GM12878 (cell line): ENCODE measurements at places on chromosomes 2 and 18. TPM values are rescaled to one million over a fixed set of nuclear protein-coding genes. Genes with fewer than 3 reads are reported as not detected.

GRCh38 chr2:42261518-42262195 is 92.5 kb downstream of the EML4 start:
- H3K4me1 ChIP-seq = peaks cover 5% of the 10 kb centered on the region; the same call in 1 of the 2 replicates
- no peaks in the 10 kb centered on the region for H3K36me3 ChIP-seq
- H3K27me3 ChIP-seq = no peaks in the 10 kb centered on the region

DNA sequence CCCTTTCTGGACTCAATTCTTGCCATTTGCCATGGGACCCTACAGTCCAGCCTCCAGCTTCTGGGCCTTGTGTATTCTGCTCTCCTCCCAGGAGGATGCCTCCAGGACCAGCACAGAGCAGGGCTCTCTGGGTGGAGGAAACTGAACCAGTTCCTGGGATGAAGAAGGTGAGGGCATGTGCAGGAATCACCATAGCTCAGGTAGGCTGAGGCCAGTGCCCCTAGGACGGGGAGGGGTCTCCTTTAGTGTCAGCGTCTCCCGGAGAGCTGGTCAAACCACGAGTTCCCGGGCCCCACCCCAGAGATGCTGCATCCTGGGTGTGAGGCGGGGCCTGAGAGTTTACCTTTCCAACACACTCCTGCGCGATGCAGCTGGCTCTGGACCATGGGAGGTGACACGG is 5.8 kb upstream of the PRELID3A start:
- H3K27ac ChIP-seq = no peak overlapping the region
- no peak overlapping the region for H3K4me3 ChIP-seq
- no peaks in the 10 kb centered on the region for H3K36me3 ChIP-seq

DNA sequence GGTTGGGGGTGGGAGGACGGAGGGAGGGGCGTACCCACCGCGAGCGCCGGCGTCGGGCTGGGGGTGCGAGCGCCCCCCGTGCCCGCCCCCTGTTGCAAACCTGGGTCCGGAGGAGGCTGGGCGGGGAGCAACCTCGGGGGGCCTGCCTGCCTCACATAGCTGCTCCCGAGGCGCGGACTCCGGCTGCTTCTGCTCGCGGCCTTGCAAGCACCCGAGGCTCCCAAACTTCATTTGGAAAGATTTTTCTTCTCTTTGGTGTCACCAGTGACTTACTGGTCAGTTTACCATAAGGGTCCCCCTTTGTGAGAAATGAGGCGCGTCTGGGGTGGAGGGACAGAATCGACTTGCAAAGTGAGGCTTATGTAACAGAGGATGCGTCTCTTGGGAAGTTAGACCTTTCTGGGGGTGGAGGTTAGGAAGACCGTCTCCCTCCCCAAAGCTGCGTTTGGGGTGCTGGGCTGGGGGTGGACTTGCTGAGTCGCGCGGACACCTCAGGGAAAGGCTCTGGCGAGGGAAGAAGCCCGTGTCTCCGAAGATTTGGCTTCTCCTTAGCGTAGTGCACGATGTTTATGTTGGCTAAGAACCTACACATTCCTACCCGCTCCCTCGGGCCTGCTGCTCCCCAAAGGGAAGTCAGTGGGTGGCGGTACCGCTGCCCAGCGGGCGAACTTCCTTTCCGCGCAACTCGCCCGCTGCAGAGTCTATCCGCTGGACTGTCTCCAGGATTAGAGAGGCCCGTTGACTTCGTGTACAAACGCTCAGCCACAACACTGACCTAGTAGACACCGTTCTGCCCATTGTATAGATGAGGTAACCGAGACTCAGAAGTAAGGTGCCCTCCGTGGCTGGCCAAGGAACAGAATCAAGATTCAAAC is 559 bp downstream of the TMEM37 start:
- no peak for DNase-seq
- no peak overlapping the region for H3K27ac ChIP-seq
- H3K36me3 ChIP-seq = no peaks in the 10 kb centered on the region
- peaks cover 17% of the 10 kb centered on the region for H3K4me1 ChIP-seq
- no peaks in the 10 kb centered on the region for H3K27me3 ChIP-seq

Gene HOXD12
- not detected in 2 replicates for polyA plus RNA-seq

DNA sequence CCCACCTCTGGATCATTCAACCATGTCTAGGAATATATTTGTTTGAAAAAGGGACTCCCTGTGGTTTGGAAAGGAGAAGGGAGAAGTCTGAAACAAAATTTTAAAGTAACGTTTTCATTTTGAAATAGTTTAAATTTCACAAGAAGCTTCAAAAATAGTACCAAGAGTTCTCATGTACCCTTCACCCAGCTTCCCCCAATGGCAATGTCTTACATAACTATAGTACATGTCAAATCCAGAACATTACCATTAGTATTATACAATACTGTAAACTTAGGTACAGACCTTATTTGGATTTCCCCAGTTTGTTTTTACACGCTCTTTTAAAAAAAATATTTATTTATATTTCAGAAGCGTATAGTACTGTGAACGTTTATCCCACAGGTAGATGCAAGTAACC is 4.0 kb upstream of the LYG2 start:
- DNase-seq = no peak
- H3K36me3 ChIP-seq = no peaks in the 10 kb centered on the region
- H3K4me1 ChIP-seq = no peaks in the 10 kb centered on the region
- no peak overlapping the region for H3K27ac ChIP-seq
- no peak overlapping the region for H3K4me3 ChIP-seq

- H3K27me3 ChIP-seq = no peaks in the 10 kb centered on the region
- H3K4me3 ChIP-seq = no peak overlapping the region
- DNase-seq = no peak
These were observed 200.6 kb upstream of the MEX3C start for GRCh38 chr18:51398104-51398503.

DNA sequence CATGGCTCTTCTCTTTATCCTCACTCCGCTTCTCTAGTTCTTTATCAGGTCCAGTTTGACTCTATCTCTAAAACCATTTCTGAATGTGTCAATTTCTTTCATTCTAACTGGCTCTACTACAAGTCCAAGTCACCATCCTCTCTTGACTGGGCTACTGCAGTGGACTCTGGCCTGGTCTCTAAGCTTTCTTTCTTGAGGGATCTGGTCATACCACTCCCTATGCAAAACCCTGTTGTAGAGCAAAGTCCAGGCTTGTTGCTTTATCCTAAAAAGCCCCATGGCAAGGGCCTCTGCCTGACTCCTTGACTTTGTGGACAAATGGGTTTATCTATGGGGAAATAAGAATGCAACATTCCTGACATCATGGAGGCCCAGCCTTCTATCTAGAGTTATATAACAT is 87.1 kb downstream of the BCL2L11 start:
- H3K4me3 ChIP-seq = no peak overlapping the region
- H3K27ac ChIP-seq = no peak overlapping the region
- no peaks in the 10 kb centered on the region for H3K36me3 ChIP-seq
- H3K4me1 ChIP-seq = peaks cover 7% of the 10 kb centered on the region

DNA sequence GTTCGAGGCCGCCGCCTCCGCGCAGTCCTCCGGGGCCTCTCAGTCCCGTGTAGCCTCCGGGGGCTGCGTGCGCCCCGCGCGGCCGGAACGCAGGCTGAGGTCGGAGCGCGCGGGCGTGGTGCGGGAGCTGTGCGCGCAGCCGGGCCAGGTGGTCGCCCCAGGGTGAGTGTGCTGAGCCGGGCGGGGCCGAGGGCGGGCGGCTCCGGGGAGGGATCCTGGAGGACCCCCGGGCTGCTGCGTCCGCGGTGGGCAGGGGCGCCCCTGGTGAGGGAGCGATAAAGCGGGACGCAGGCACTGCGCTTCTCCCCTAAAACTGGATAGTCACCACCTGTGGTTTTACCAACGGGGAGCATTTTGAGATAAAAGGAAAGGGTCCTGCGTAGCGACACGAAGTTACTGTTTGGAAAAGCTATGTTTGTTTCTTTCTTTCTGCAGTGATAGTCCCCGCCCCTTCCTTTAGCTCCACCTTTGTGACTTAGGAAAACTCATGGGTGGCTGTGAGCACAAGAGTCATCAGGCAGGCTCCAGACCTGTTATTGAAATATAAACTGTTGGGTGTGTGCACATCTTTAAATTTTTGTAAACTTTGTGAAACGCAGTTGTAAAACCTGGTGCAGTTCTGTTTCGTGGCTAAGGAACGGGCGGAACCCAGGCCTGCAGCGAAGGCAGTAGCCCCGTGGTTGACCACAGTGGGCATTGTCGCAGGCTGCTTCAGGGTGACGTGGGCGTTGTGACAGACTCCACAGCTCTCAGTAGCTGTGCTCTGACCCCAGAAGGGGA is 687 bp downstream of the CTDP1 start:
- H3K27ac ChIP-seq = peak overlapping the region; percentile 98
- DNase-seq = no peak
- H3K4me3 ChIP-seq = peak overlapping the region; percentile 61
- peaks cover 33% of the 10 kb centered on the region for H3K4me1 ChIP-seq

Gene STAMBP
- 83.2 and 85.9 TPM in 2 replicates for polyA plus RNA-seq

- H3K4me1 ChIP-seq = no peaks in the 10 kb centered on the region
- H3K27me3 ChIP-seq = peaks cover 2% of the 10 kb centered on the region; the same call in 1 of the 2 replicates
- H3K27ac ChIP-seq = no peak overlapping the region
- H3K36me3 ChIP-seq = no peaks in the 10 kb centered on the region
These were observed 235.1 kb downstream of the AGAP1 start for GRCh38 chr2:235728800-235729556.

GRCh38 chr2:28486526-28486925 is 9.3 kb upstream of the PLB1 start:
- H3K4me1 ChIP-seq = peaks cover 6% of the 10 kb centered on the region; the same call in 1 of the 2 replicates
- DNase-seq = no peak
- no peaks in the 10 kb centered on the region for H3K36me3 ChIP-seq
- H3K27me3 ChIP-seq = no peaks in the 10 kb centered on the region
- no peak overlapping the region for H3K27ac ChIP-seq
- H3K4me3 ChIP-seq = no peak overlapping the region

- DNase-seq = no peak
- H3K4me1 ChIP-seq = peaks cover 35% of the 10 kb centered on the region
- H3K4me3 ChIP-seq = peak overlapping the region; percentile 22; the same call in 1 of the 2 replicates
- peak overlapping the region; percentile 64 for H3K27ac ChIP-seq
- peaks cover 8% of the 10 kb centered on the region for H3K36me3 ChIP-seq
These were observed 65.9 kb downstream of the BCL2 start for GRCh38 chr18:63253428-63254372.

- no peaks in the 10 kb centered on the region for H3K4me1 ChIP-seq
- H3K36me3 ChIP-seq = no peaks in the 10 kb centered on the region
These were observed 67.4 kb downstream of the SH3YL1 start for GRCh38 chr2:196406-196805.

Gene PGAP1
- 1.6 and 3.0 TPM in 2 replicates for polyA plus RNA-seq

- no peaks in the 10 kb centered on the region; the same call in 1 of the 2 replicates for H3K27me3 ChIP-seq
- no peak overlapping the region for H3K4me3 ChIP-seq
- DNase-seq = no peak
These were observed 55.0 kb upstream of the CTLA4 start for GRCh38 chr2:203812294-203813221.

DNA sequence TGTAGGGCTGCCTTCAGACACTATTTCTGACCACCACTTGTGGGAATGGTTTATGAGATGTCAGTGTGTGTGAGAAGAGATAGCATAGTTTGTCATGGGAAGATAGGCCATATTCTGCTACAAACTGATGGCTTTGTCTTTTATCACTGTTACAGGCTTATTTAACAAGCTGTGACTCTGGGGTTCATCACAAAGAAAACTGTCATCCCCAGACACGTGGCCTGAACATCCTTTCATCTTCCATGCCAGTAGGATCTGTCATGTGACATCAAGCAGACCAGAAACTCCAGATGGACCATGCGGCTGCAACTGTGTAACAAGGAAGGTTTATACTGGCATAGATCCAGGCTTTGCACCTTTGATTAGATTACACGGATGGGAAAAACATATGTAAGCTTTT is 128.6 kb upstream of the KCNH7 start:
- H3K36me3 ChIP-seq = no peaks in the 10 kb centered on the region
- H3K4me1 ChIP-seq = no peaks in the 10 kb centered on the region
- no peaks in the 10 kb centered on the region for H3K27me3 ChIP-seq
- no peak overlapping the region for H3K4me3 ChIP-seq

GRCh38 chr2:62641410-62641843 is 64.1 kb upstream of the EHBP1 start:
- H3K36me3 ChIP-seq = no peaks in the 10 kb centered on the region
- H3K27me3 ChIP-seq = no peaks in the 10 kb centered on the region; the same call in 1 of the 2 replicates
- no peaks in the 10 kb centered on the region for H3K4me1 ChIP-seq
- no peak overlapping the region for H3K4me3 ChIP-seq
- no peak overlapping the region for H3K27ac ChIP-seq

GRCh38 chr2:6224267-6224666 is 532.1 kb downstream of the SOX11 start:
- H3K27ac ChIP-seq = peak overlapping the region; percentile 25
- H3K4me3 ChIP-seq = no peak overlapping the region
- no peaks in the 10 kb centered on the region for H3K27me3 ChIP-seq

- peak overlapping the region; percentile 9; the same call in 1 of the 2 replicates for H3K27ac ChIP-seq
- peaks cover 4% of the 10 kb centered on the region; the same call in 1 of the 2 replicates for H3K27me3 ChIP-seq
- peaks cover 2% of the 10 kb centered on the region for H3K4me1 ChIP-seq
- H3K4me3 ChIP-seq = no peak overlapping the region
- no peak for DNase-seq
These were observed 38.6 kb upstream of the KCNF1 start for GRCh38 chr2:10873171-10873570.

Gene GALR1
- not detected in 2 replicates for polyA plus RNA-seq

DNA sequence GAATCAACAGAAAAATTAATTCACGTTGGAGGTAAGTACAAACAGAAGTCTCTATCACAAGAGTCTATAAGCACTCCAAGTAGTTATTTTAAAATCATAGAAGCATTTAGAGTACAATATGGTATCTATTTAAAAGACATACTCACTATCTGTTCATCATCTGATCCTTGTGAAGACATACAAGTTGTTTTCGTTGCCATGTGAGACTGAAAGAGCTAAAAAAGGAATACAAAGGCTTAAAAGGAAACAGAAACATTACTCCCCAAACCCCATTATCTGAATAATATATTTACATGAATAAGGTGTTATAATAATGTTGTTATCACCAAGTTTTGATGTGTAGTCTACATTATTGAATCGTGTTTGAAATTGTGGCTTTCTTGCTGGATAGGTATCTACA is 20.9 kb downstream of the SEPTIN10 start:
- DNase-seq = no peak
- H3K27me3 ChIP-seq = no peaks in the 10 kb centered on the region
- H3K27ac ChIP-seq = 0 out of 2 replicates have a peak overlapping the region, but pooled peaks have one; percentile 15
- H3K36me3 ChIP-seq = no peaks in the 10 kb centered on the region; the same call in none of the 2 replicates
- peaks cover 16% of the 10 kb centered on the region for H3K4me1 ChIP-seq
- H3K4me3 ChIP-seq = no peak overlapping the region

DNA sequence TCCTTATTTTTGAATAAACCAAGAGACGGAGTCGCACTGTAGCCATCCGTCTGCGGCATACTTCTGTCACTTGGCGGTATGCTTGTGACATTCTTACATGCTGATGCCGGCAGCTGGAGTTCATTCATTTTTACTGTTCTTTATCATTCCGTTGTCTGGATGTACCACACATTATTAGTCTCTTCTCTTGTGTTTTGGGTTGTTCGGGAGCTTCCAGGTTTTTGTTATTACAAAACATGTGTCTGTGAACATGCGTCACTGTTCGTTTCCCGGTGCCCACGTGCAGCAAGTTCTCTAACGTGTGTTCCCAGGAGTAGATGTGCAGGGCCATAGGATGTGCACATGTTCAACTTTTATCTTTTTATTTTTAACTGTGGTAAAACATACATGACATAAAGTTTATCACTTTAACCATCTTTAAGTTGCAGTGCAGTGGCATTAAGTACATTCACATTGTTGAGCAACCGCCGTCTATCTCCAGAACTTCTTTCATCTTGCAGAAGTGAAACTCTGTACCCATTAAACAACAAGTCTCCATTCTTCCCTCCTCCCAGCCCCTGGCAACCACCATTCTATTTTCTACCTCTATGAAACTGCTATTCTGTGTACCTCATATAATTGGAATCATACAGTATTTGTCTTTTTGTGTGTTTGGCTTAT is 40.1 kb downstream of the MTCL1 start:
- no peak for DNase-seq
- H3K27ac ChIP-seq = no peak overlapping the region
- H3K4me3 ChIP-seq = no peak overlapping the region
- no peaks in the 10 kb centered on the region for H3K4me1 ChIP-seq
- no peaks in the 10 kb centered on the region for H3K27me3 ChIP-seq
- H3K36me3 ChIP-seq = no peaks in the 10 kb centered on the region
